ENCODE measurements at places on chromosomes 3 and 15.

- no peak for DNase-seq
These were observed 100.1 kb upstream of the CHD2 start for GRCh38 chr15:92800013-92800412.

GRCh38 chr15:65824031-65824743 is 32.1 kb upstream of the DENND4A start:
- peak; percentile 70 for DNase-seq

GRCh38 chr3:135145581-135145980 is 350.5 kb downstream of the EPHB1 start:
- peak; percentile 63 for DNase-seq

DNA sequence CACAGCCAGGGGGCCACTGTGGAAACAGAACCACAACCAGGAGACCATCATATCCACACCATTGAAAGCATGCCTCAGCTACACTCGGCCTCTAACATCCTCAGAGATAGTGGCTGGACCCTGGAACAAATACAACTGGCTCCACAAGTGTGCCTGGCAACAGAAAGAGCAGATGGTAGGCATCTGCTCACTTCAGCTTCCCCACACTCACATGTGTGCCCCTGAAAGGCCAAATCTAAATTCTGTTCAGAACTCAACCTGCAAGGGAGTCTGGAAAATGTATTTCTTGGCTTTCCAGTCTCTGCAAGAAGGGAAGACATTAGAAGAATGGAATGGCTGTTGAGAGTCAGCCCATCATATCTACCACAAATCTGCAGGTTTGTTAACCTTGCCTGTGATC is 54.7 kb upstream of the CTNNB1 start:
- DNase-seq, result no peak

- no peak for DNase-seq
These were observed 42.3 kb upstream of the IQSEC1 start for GRCh38 chr3:13115576-13115910.

DNA sequence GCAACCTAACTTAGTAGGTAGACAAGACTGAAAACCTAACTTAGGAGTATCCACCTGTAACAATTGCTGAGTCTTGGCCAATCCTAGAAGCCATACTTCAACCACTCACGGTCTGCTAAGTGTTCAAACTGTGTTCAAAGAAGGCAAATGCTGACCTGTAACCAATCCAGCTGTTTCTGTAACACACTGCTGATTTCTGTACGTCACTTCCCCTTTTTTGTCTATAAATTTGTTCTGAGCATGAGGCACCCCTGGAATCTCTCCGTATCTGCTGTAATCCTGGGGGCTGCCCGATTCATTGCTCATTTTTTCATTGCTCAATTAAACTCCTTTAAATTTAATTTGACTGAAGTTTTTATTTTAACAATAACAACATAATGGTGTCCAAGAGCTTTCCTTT is 451.4 kb upstream of the ATP10A start:
- DNase-seq, result no peak

DNA sequence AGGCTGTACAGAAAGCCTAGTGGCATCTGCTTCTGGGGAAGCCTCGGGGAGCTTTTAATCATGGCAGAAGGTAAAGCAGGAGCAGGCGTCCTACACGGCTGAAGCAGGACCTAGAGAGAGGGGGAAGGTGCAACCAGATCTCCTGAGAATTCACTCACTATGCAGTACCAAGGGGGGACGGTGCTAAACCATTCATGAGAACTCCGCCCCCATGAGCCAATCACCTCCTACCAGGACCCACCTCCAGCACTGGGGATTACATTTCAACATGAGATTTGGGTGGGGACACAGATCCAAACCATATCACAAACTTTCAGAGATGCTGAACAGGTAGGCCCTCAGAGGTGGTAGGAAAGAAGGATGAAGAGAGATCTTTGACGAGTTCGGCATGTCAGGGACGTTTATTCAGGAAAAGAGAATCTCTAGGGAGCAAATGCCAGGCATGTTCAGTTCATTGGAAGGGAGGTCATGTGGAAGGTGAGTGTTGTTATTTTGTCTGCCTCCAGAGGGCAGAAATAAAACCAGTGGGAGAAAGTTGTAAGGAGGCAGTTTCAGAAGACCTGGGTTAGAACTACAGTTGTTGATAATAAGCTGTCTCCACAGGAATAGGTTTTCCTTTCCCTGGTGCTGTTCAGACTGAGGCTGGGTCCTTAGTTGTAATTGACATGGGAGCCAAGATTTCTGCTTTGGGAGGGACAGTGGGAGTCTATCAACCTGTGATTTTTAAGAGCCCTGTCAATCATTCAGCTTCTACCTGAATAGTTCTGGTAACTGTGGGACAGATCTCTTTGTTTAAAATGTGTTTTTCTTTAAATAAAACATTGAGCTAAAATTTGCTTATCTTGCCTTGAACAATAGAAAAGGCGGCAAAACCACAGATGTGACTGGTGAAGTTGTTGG is 4.3 kb upstream of the FNDC3B start:
- DNase-seq, result peak; percentile 39

GRCh38 chr15:48355377-48355776 is 24.1 kb downstream of the DUT start:
- DNase-seq, result no peak

All from AG08395 (cell line).